Activated CD4-positive, alpha-beta T cell treated with anti-CD3 and anti-CD28 coated beads, Interleukin-2, amount 50 U/mL, for 48 hours (primary cell): ENCODE measurements at places on chromosomes 5 and 9.

- DNase-seq, result no peak
Measured at GRCh38 chr9:136527721-136528710, 17.8 kb downstream of the NOTCH1 start.

DNA sequence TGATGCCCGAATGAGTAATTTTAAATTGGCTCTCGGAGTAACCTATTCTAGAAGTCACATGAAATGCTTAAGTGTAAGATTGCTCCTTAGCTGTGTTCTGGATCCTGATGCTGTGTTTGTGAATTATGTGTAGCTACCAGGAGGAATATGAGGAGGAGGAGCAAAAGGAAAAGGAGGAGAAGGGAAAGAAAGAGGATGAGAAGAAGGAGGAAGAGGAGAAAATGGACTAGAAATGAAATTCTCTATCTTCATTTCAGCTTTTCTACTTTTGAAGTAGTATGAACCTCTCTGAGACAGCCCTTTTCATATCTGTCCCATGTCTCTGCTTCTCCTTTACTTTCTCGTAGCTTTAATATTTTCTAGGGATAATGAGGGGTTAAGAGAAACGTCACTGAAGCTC is 119.4 kb upstream of the ACTBL2 start:
- DNase-seq, result no peak

GRCh38 chr9:120928483-120929228 is 2.1 kb upstream of the TRAF1 start:
- DNase-seq, result peak; percentile 81

GRCh38 chr5:170636801-170637477 is 133.1 kb downstream of the KCNIP1 start:
- no peak for DNase-seq

DNA sequence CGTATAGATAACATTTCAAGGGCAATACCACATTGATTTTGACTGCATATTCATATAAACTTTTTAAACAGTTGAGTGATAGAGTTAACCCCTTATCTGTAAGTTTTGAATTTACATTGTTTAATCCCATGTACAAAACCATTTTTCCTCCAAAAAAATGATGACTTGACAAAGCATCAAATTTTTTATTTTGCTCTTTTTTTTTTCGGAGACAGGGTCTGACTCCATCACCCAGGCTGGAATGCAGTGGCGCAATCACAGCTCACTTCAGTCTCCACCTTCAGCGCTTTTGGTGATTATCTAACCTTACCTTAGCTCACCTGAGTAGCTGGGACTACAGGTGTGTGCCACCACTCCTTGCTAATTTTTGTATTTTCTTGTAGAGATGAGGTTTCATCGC is 1670.1 kb upstream of the CDH9 start:
- DNase-seq, result no peak
